ENCODE measurements at places on chromosomes 16 and 17.

DNA sequence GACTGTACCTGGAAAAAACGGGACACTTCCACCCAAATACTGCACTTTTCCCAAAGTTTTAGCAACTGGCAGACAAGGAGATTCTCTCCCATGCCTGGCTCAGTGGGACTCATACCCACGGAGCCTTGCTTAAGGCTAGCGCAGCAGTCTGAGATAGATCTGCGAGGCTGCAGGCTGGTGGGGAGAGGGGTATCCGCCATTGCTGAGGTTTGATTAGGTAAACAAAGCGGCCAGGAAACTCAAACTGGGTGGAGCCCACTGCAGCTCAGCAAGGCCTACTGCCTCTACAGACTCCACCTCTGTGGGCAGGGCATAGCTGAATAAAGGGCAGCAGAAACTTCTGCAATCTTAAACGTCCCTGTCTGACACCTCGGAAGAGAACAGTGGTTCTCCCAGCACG, 44.8 kb downstream of the UTP18 start:
- DNase-seq = no peak

- DNase-seq = peak; percentile 15
Observed at GRCh38 chr17:3828151-3828851, 17.7 kb downstream of the NCBP3 start.

DNA sequence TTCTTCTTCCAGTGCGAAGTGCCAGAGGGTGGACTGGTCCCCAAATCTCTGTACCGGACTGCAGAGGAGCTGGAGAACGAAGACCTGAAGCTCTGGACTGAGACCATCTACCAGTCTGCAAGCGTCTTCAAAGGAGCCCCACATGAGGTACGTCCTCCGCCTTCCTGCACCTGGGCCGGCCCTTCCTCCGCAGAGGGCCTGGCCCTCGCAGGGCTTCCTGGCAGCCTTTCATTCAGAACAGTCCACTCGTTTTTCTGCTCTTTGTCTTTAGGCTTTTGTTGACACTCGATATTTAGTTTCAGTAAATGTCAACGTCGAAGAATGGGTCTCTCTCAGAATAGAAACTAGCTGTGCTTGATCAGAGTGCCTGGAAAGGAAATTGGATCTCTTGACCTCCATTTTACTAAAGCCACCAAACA, 68.6 kb downstream of the SEC14L1 start:
- DNase-seq = no peak

DNA sequence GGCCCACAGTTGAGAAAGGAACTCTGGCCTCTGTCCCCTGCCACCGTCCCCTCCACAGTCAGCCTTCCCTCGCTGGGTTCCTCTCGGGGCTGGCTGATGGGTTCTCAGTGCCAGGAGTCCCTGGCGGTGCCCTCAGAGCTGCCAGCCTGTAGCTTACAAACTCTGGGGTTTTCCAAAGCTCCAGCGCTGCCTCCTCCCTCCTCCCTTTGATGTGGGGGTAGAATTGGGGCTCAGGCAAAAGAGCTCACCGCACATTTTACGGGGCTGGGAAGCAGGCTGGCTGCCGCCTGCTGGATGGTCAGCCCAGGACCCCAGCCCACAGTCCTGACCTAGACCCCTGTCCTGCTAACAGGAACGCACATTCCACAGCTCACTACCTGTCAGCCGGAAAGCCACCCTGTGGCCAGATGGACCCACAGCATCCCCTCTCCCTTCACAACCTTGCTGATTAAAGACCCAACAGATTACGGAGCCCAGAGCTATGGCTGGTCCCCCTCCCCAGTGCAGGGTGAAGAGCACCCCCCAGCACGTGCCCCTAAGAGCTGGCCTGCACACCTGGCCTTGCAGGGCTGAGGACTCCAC, 6.0 kb downstream of the VASN start:
- no peak for DNase-seq

GRCh38 chr17:75181608-75182318, 996 bp downstream of the SUMO2 start:
- DNase-seq = no peak
